ENCODE measurements at places on chromosomes 5 and 9.
A peak's percentile ranks its signal among the peaks of the same experiment; 100 is the strongest.

DNA sequence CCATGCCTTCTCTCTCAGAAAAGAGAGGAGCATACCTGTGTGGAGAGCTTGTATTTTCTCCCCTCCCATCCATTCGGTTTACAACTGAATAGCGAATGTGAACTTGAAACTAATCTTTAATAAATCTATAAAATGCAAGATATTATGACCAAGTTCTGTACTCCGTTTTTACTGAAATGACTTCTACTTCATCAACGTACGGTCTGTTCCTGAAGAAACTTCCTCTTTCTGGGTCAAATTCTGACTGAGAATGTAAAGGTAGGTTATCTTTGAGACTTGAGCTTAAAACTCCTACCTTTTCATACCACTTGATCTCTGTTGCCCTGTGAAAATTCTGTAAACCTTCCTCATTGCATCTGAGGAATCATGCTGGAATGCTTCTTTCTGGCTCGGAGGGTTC is 4.2 kb upstream of the CTNNAL1 start:
- H3K4me1 ChIP-seq = no peaks in the 10 kb centered on the region
- H3K36me3 ChIP-seq = peaks cover 10% of the 10 kb centered on the region
- peak; percentile 6 for DNase-seq
- H3K4me3 ChIP-seq = no peak overlapping the region
- H3K27ac ChIP-seq = no peak overlapping the region

DNA sequence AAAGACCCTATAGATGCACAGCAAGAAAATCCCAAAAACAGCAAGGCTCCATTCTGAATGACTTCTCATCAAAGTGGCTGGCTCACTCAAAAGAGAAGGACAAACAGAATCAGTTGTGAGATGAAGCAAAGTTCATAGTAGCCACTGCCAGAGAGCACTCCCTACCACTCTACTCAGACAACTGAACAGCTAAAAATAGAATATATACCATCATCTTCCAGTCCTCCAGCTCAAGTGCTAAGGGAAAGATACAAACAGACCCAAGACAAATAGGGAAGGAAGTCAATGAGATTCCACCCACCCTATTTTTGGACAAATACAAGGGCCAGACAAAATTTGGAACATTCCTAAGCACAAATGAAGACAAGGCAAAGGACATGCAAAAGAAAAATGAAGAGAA is 20.6 kb downstream of the GNAQ start:
- H3K4me1 ChIP-seq = peaks cover 36% of the 10 kb centered on the region
- DNase-seq = no peak
- H3K27me3 ChIP-seq = no peaks in the 10 kb centered on the region

GRCh38 chr9:21993893-21994555 is at the start of gene CDKN2A:
CDKN2A (minus strand) TSS chr9:21994392.
- no peak for DNase-seq
- peaks cover 63% of the 10 kb centered on the region for H3K27me3 ChIP-seq
- peak within 1 kb of the TSS; percentile 84 for H3K4me3 ChIP-seq
- no peak within 1 kb of the TSS for H3K27ac ChIP-seq

GRCh38 chr9:72996684-72997314 is 43.9 kb upstream of the ALDH1A1 start:
- no peaks in the 10 kb centered on the region for H3K36me3 ChIP-seq
- H3K4me3 ChIP-seq = no peak overlapping the region
- DNase-seq = no peak

DNA sequence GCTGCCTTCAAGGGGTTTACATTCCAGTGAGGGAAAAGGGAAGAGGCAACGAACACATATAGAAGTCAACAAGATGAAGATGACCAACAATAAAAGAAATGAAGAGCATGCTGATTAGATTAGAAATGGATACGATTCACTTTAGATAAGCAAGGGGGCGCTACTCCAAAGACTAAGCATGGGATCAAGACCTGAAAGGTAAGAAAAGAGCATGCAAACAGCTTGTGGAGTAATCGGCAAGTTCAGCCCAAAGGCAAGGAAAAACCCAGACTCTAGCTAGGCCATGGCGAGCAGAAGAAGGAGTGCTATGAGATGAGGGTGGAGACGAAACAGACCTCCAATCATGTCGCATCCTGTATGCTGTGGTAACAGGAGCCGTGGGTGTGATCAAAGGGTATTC is 124.4 kb downstream of the FANCC start:
- H3K4me3 ChIP-seq = no peak overlapping the region
- no peak for DNase-seq
- no peaks in the 10 kb centered on the region for H3K36me3 ChIP-seq
- H3K4me1 ChIP-seq = peaks cover 23% of the 10 kb centered on the region
- H3K27ac ChIP-seq = no peak overlapping the region
- no peaks in the 10 kb centered on the region for H3K27me3 ChIP-seq

GRCh38 chr9:32430720-32431119 is 46.3 kb downstream of the ACO1 start:
- no peak overlapping the region for H3K4me3 ChIP-seq
- H3K27me3 ChIP-seq = no peaks in the 10 kb centered on the region
- no peak for DNase-seq
- H3K36me3 ChIP-seq = peaks cover 6% of the 10 kb centered on the region
- no peak overlapping the region for H3K27ac ChIP-seq
- H3K4me1 ChIP-seq = no peaks in the 10 kb centered on the region

DNA sequence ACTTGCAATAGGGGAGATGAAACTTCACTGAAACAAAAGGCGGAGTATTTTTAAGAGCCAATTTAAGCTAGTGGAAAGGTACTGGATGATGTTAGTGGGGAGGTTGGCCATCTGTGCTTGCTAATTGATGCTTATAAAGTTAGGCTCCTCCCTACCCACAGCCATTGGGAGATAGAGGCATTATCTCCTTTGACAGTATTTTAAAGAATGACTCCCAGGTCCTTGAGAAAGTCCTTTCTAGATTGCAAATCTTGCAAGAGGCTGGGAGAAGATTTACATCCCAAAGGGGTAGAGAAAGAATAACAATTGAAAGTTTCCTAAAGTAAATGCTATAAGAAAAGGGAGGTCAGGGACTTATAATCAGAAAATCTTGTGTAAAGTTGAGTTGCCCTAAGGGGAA is 282.6 kb downstream of the BRINP1 start:
- no peaks in the 10 kb centered on the region for H3K4me1 ChIP-seq
- H3K27ac ChIP-seq = no peak overlapping the region
- H3K4me3 ChIP-seq = no peak overlapping the region
- DNase-seq = no peak

DNA sequence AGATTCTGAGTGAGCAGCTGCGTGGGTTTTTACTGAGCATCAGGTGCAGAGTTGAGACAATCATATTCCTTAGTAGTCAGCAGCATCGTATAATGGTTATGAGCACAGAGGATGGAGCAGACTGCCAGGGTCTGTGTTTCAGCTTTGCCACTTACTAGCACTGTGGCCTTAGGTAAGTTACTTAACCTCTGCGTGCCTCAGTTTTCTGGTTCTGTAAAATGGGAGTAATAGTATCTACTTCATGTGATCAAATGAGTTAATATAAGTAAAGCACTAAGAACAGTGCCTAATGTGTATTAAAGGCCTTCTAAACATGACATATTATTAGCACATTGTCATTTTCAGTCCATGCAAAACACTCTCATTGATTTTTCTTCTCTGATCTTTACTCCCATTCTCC is 4.8 kb upstream of the BTF3 start:
- peaks cover 9% of the 10 kb centered on the region for H3K4me1 ChIP-seq
- H3K27me3 ChIP-seq = no peaks in the 10 kb centered on the region
- no peaks in the 10 kb centered on the region for H3K36me3 ChIP-seq
- no peak for DNase-seq
- no peak overlapping the region for H3K4me3 ChIP-seq

- H3K27ac ChIP-seq = no peak overlapping the region
- H3K36me3 ChIP-seq = no peaks in the 10 kb centered on the region
- DNase-seq = no peak
- H3K4me3 ChIP-seq = no peak overlapping the region
These were observed 17.2 kb downstream of the LIX1 start for GRCh38 chr5:97125125-97125683.

- H3K4me3 ChIP-seq = no peak overlapping the region
- no peak for DNase-seq
- H3K27ac ChIP-seq = no peak overlapping the region
- H3K4me1 ChIP-seq = no peaks in the 10 kb centered on the region
These were observed 177.3 kb upstream of the RAD23B start for GRCh38 chr9:107105784-107106183.

GRCh38 chr9:76608575-76609273 is 149.7 kb downstream of the GCNT1 start:
- no peak for DNase-seq
- no peaks in the 10 kb centered on the region for H3K36me3 ChIP-seq
- no peaks in the 10 kb centered on the region for H3K27me3 ChIP-seq
- peaks cover 51% of the 10 kb centered on the region for H3K4me1 ChIP-seq
- H3K4me3 ChIP-seq = no peak overlapping the region
- H3K27ac ChIP-seq = no peak overlapping the region

DNA sequence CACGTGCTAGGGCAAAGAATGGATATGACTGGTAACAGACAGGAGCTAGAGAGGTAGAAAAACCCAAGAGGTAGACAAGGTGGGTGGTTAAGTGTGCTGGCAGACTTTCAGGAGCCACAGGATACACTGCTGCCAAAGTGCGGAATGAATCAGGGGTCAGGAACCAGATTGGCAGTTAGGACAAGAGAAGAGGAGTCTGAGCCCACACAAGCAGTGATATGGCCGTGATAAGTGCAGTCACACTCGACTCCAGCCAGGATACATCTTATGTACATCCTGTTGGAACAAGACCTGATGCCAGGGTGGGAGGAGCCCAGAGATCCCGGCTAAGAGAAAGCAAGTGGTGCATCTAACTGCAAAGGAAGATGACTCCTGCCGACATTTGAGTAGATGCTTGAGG is 10.0 kb downstream of the SLIT3 start:
- no peak for DNase-seq
- H3K27me3 ChIP-seq = peaks cover 17% of the 10 kb centered on the region
- H3K4me1 ChIP-seq = no peaks in the 10 kb centered on the region
- no peak overlapping the region for H3K27ac ChIP-seq

GRCh38 chr5:148384380-148384737 is 601 bp downstream of the FBXO38 start:
- DNase-seq = no peak
- no peaks in the 10 kb centered on the region for H3K27me3 ChIP-seq
- H3K4me1 ChIP-seq = peaks cover 18% of the 10 kb centered on the region
- H3K27ac ChIP-seq = peak overlapping the region; percentile 97
- H3K36me3 ChIP-seq = peaks cover 5% of the 10 kb centered on the region
- peak overlapping the region; percentile 95 for H3K4me3 ChIP-seq

DNA sequence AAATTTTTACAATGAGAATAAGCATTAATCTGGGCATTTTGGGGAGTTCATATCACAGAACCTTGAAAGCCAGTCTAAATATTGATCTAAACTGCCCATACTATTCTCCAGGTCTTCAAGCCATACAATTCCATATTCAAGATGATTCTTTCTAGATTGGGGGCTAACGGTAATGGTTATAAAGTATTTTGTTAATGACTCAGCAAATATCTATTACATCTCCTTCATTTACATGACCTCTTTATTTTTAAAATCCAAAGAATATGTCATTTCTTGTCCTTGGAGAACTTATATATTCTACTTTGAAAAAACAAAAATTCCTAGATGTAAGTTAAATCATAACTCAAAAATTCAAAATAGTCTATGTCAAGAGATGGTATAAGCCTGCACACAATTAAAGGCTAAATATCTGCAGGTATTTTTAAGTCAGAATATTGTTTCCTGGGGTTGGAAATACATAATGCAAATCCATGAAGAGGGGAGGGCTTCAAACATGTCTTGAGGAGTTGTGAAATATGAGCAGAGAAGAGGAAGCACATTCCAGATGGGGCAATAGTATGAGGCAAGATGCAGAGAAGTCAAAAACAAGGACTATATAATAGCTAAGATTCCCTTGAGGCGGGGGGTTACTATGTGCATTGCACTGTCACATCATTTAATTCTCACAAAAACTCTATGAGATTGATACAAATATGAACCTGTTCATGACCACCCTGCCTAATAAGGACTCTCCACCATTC is 526.4 kb downstream of the NR2F1-AS1 start:
- no peak overlapping the region for H3K27ac ChIP-seq
- no peak for DNase-seq
- no peaks in the 10 kb centered on the region for H3K27me3 ChIP-seq
- no peak overlapping the region for H3K4me3 ChIP-seq
- H3K4me1 ChIP-seq = no peaks in the 10 kb centered on the region

DNA sequence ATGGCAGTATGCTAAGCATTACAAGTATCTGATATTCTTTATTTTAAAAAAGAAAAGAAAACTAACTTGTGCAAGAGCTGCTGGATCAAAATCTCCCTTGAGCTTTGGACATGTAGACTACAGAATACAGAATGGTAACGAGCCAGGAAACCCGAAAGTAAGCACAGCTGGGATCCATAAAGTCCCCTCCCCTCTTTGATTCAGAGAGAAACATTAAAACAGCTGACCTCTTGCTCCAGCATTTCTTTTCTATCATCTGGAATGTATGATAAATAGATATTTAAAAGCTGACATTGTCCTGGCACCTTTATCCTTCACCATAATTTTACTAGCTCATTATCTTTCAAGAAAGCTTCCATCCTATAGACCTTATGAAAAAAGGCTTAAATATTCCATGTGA is 28.2 kb upstream of the LPAR1 start:
- H3K27ac ChIP-seq = no peak overlapping the region
- no peak overlapping the region for H3K4me3 ChIP-seq
- no peaks in the 10 kb centered on the region for H3K4me1 ChIP-seq
- no peaks in the 10 kb centered on the region for H3K36me3 ChIP-seq
- H3K27me3 ChIP-seq = no peaks in the 10 kb centered on the region

GRCh38 chr9:73451003-73451402 is 299.3 kb downstream of the ANXA1 start:
- H3K36me3 ChIP-seq = no peaks in the 10 kb centered on the region
- no peaks in the 10 kb centered on the region for H3K4me1 ChIP-seq
- no peak for DNase-seq
- H3K4me3 ChIP-seq = no peak overlapping the region

GRCh38 chr5:172453206-172453985 is 929 bp downstream of the SH3PXD2B start:
- no peaks in the 10 kb centered on the region for H3K27me3 ChIP-seq
- peak overlapping the region; percentile 65 for H3K4me3 ChIP-seq
- H3K27ac ChIP-seq = no peak overlapping the region
- H3K36me3 ChIP-seq = no peaks in the 10 kb centered on the region
- peak; percentile 71 for DNase-seq
